ENCODE measurements at places on chromosomes 6 and 20.

DNA sequence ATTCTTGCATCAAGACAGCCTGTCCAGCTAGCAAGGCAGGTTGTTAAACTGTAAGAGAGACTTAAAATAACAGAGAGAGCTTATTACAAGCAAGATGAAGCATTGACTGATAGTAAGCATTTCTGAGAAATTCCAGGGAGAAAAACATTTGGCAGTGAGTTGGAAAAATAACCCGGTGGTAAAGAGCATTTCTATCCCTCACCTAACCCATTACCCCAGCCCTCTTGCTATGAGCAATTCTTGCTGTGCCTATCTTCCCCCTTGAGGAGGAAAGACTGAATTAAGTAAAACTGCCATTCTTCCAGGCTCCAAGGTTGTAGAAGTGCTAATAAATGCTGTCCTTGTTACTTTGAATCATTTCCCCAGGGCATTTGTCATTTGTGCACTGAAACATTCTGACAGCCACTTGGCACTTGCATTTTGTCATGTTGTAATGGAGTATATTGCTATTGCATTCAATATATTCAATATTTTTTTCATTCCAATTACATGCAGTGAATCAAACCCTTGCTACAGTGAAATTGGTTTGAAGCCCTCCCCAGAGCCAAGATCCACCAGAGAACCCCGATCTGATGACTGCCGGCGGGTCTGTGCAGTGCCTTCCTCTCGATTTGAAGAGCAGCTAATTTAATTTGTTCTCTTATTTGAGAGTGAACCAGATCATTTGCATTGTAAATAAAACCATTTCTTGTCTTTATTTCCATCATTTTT lies 291.1 kb downstream of the HIVEP2 start:
- no peak for DNase-seq

DNA sequence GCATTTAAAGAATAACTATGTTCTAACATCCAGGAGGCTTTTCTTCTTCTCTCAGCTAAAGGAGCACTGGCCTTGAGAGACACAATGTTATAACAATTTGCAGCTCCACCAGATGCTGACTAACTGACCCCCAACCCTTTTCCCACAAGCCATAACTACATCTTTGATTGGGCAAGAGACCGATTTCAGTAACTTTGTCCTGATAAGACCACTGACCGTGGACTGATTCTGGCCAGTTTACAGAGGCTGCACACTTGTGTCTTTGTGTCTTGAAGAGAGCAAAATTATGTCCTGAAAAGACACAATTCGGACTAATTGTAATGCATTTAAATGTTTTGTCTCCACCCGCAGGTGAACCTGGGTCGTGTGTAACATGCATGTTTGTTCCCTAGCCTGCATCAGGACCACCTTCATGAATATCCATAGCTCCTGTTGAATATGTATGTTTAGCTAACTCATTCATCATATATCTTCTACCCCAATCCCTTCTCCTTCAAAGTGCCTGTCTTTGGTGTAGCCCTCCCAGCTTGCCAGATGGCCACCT lies 22.3 kb downstream of the ABRACL start:
- DNase-seq: no peak

DNA sequence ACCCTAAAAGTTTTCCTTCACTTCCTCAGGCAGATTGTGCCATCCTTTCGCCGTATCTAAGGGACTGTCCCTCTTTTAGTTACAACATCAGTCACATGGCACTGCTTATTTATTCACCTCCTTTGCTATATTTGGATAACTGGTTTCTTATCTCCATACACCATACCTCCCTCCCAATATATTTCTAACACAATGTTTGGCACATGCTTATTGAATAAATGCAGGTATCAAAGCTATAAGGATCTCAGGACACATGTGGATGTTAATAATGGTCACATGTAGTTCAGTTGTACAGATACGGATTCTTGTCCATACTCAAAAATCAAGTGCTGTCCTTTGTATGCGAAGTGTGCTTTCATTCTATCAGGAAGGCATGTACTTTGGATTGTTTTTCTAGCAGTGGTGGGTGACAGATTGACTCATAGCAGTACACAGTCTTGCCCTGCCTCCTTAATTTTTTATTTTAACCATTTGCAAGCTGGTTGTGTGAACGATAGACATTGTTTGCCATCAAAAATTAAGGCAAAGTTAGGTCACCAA lies 407.1 kb upstream of the RUNX2 start:
- DNase-seq: no peak

DNA sequence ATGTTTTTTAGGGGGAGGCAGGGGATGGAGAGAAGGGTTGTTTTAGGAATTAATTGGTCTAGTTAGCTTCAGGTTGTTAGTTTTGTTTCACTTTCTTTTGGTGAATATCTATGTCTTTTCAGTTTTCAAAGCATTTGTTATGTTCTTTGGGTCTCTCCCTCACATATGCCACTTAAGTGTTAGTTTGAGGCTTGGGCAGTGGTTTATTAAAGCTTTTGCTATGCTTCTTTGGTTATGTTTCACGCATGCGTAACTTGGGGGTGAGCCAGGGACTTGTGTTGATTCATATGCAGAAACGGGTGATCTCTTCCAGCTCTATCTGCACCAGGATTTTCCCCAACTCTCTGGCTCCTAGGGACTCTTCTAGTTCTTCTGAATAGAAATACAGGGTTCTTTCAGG lies 11.4 kb upstream of the MMS22L start:
- DNase-seq: no peak

DNA sequence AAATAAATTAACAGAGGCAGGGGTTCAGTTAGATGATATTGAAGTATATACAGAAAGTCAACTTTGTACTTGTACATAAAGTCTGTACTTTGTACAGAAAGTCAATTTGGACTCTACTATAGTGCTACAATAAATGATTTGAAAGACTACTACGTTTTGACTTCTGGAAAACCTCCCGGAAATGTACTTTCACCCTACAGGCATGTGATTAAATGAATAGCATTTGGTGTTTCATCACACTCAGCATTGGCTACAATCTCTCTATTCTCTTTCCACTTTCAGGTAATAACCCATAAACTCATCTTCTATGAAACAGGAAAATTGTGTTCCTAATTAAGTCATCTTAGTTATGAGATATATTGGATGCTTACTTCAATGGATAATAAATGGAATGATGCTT lies 25.6 kb upstream of the MC3R start:
- no peak for DNase-seq

DNA sequence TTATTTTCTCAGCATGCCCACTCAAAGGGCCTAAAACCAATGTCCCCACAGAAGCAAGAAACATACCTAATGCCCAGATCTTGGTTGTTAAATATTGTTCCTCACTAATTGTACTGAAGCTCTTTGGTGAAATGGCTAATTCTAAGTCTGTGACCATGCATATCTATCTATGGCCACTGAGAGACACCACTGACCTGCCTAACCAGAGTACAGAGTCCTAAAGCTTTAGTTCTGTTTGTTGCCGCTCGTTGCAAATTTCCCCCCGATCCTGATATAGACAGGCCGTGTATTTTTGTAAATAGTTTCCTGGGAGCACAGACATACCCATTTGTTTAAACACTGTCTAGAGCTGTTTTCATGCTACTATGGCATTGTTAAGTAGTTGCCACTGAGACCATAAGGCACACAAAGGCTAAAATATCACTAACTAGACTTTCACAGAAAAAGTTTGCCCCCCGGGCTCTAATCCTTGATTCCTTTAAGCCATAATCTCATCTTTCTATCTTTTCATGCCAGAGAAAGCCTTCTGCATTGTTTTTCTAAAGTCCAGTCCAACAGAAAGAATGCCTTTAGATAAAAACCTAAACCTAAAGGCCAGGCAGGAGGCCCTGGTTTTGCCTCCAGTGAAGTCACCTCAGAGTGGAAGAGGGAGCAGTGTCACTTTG lies 48.7 kb downstream of the DNAAF9 start:
- DNase-seq: no peak

- DNase-seq: no peak
Measured at GRCh38 chr6:22736740-22737139, 167.4 kb downstream of the HDGFL1 start.

GRCh38 chr20:43243672-43244269 lies 54.1 kb upstream of the PTPRT start:
- no peak for DNase-seq

- no peak for DNase-seq
Measured at GRCh38 chr6:158854214-158855101, 35.3 kb upstream of the EZR start.

GRCh38 chr6:129577691-129578090 lies 132.3 kb downstream of the ARHGAP18 start:
- no peak for DNase-seq

DNA sequence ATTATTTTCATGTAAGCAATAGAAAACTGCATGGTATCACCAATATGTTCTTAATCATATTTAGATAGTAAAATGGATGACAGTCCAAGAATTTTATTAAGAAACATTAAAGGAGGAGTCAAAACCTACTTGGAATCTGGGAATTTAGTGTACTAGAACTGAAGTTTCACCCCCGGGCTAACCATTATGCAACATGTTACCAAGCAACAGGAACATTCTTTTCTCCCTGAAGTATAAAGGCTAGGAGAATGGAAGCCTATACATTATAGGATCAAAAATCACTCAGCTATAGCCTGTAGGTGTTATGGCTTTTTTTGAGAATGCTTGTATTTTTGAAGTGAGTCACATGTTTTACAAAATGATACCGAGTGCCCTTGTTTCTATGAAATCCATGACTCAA lies 538.3 kb downstream of the GRIK2 start:
- DNase-seq: no peak

GRCh38 chr6:887583-888235 lies 194.8 kb upstream of the EXOC2 start:
- DNase-seq: no peak

DNA sequence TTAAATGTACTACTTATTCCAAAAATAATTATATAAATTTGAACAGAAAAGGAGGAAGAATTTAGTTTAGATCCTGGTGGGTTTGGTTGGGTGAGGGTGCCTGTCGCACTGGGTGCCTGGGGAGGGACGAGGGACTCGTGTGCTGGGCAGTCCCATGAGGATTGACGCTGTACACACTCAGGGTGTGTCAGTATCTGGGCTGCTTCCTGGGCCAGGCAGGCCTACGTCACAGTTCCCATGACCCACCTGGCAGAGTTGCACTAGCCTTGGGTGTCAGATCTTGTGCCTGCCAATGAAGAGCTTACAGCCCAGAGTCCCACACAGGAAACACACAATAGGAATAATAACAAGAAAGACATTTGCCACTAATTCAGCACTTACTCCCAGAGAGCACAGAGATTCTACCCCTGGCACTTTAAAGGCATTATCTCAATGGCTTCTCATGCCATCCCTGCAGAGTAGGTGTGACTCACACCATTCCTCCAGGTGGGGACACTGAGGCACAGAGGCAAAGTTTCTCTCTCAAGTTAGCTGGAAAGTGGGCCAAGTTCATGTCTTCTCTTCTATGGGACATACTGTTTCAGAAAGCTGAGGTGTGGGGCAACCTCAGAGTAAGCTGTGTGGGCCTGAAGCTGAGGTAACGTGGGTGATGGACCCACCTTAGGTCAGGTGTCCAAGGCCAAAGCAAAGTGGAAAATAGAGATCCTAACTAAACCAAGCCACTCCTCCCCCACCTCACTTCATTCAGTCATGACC lies 1.3 kb upstream of the SDCBP2 start:
- DNase-seq: peak; percentile 56

- DNase-seq: no peak
Measured at GRCh38 chr20:39225978-39226377, 263.8 kb downstream of the DHX35 start.

GRCh38 chr6:45803071-45803470 lies 212.6 kb downstream of the CLIC5 start:
- no peak for DNase-seq

DNA sequence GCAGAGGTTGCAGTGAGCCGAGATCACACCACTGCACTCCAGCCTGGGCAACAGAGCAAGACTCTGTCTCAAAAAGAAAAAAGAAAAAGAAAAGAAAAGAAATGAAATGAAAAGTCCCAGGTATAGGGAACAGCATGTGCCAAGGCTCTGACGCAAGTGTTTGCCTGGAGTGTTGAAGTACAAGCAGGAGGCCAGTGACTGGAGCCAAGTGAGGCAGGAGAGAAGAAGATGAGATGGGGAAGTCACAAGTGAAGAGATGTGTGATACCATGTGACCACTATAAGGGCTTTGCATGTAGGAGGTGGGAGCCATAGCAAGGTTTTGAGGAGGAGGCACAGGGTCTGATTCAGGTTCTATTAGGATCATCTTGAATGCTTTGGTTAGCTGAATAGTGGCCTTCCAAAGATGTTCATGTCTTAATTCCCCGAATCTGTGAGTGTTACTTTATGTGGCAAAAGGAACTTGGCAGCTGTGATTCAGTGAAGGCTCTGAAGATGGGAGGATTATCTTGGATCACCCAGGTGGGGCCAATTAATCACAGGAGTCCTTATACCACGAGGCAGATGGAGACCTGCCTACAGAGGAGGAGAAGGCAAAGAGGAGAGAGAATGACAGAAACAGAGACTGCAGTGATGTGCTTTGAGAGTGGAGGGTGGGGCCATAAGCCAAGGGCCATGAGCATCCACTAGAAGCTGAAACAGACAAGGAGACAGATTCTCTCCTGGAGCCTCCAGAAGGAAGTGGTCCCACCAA lies 91.1 kb upstream of the PTPN1 start:
- DNase-seq: no peak

DNA sequence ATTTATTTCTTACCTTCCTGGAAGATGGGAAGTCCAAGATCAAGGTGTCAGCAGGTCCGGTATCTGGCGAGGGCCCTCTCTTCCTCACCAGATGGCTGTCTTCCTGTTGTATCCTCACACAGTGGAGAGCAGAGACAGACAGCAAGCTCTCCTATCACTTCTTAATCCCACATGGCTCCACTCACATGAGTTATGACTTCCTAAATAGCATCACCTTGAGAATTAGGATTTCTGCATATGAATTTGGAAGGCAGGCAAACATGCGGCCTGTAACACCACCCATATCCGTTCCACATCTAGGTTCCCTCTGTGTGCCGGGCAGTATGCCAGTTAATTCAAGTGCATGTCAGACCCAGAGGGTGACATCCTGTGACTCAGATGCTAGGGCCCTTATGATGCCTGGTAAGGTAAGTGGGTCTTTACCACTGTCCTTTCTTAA lies 2.1 kb downstream of the RAET1E start:
- DNase-seq: no peak

GRCh38 chr6:107318100-107318736 lies 141.1 kb downstream of the PDSS2 start:
- no peak for DNase-seq

DNA sequence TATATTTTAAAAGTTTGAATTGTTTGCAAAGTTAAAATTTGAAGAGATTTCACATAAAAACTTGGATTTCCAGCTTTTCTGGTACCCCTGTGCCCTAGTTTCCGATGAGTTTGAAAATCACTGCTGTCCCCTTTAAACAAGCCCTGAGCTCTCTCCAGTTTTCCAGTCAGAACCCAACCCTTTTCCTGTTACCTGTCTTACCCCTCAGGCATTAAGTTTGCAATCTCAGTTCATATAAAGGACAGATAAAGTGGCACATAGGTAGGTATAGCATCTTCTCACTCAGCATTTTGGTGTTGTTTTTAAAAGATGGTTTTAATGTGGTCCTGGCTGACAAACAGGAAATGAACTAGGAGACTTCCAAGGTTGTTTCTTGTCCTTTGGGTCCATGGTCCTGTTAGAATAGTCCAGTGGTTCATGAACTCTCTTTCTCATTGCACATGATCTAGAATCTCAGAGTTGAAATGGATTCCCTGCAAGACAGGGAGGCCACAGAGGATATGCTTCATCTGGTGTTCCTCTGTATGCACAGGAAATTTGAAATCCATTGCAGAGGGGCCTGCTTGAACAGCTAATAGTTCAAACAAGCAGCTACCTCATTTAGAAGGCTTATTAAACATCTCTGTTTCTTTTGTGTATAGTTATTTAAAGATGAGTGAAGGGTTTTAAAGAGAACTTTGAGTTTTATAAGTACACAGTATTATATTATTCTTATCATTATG lies 82.7 kb downstream of the JAG1 start:
- DNase-seq: no peak

Data from retinal pigment epithelial cell (primary cell).